Lower lobe of right lung (tissue), 2 donors: ENCODE measurements at places on chromosomes 6 and 20.
A peak's percentile ranks its signal among the peaks of the same experiment; 100 is the strongest.

- H3K36me3 ChIP-seq: no peaks in the 10 kb centered on the region
- peaks cover 9% of the 10 kb centered on the region for H3K4me1 ChIP-seq
- no peak for DNase-seq
- H3K27ac ChIP-seq: no peak overlapping the region
- H3K4me3 ChIP-seq: no peak overlapping the region
Measured at GRCh38 chr6:1821513-1822183, 211.9 kb downstream of the FOXC1 start.

GRCh38 chr6:126764104-126764503 lies 354.4 kb upstream of the RSPO3 start:
- no peaks in the 10 kb centered on the region for H3K36me3 ChIP-seq
- H3K4me1 ChIP-seq: no peaks in the 10 kb centered on the region
- H3K27ac ChIP-seq: no peak overlapping the region
- DNase-seq: no peak
- H3K27me3 ChIP-seq: no peaks in the 10 kb centered on the region

DNA sequence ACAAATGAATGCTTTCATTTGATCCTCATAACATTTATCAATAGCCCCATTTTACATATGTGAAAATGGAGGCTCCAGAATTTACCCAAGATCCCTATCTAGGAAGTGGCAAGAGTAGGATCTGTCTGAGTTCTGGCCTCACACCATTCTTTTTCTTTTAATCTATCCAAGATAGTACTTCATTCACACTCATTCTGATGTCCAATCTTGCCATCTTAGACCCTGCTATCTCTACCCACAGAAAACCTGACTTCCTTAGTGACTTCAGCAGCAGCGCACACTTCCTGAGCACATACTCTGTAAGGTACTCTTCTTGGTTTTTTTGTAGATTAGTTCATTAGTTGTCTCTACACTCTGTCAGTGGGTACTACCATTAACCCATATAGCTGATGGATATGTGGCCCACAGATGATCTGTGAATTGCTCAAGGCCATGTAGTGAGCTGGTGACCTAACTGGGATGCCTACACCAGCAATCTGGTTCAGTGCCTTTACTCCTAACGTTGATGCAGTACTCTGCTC lies 36.3 kb downstream of the COX4I2 start:
- H3K4me3 ChIP-seq: no peak overlapping the region
- no peaks in the 10 kb centered on the region for H3K27me3 ChIP-seq
- H3K36me3 ChIP-seq: peaks cover 13% of the 10 kb centered on the region
- DNase-seq: no peak
- peaks cover 99% of the 10 kb centered on the region for H3K4me1 ChIP-seq
- H3K27ac ChIP-seq: peak overlapping the region; percentile 83

DNA sequence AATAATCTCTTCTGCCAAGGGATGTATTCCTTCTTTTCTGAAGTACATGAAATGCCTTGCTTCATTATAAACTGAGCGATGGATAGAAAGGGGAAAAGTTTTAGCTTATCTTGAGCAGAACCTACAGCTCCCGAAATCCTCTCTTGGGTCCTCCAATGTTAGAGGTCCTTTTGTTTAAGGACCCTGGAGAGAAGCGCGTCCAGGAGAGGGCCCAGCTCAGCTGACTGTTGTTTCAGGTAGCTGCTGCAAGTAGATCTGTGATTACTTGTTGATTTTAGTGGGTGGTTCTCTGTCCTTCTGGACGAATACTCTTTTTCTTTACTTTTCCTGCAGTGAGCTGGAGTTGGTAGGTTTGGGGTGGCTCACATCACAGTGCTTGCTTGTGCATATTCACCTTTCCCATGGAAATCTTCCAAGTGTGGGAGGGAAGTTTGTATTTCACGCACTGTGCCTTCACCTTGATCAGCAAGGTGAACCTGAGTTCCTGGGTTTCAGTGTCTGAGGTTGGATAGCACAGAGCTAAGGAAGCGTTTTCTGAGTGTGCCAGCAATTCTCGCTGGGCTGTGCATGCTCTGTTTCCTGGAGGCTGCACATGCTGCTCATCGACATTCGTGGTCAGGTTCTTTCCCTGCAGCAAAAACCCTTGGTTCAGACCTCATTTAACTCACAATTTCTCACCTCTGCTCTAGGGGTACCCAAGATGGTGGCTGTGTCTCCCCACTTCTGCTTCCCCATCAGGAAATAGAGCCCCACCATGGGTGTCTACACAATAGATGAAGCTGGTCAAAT lies 176.3 kb downstream of the JARID2 start:
- H3K4me1 ChIP-seq: peaks cover 32% of the 10 kb centered on the region
- H3K27ac ChIP-seq: no peak overlapping the region
- DNase-seq: no peak
- H3K27me3 ChIP-seq: no peaks in the 10 kb centered on the region
- H3K36me3 ChIP-seq: no peaks in the 10 kb centered on the region

- no peak overlapping the region for H3K27ac ChIP-seq
- H3K27me3 ChIP-seq: no peaks in the 10 kb centered on the region
- H3K4me1 ChIP-seq: no peaks in the 10 kb centered on the region
- H3K36me3 ChIP-seq: no peaks in the 10 kb centered on the region
Measured at GRCh38 chr6:23055523-23055922, 486.2 kb downstream of the HDGFL1 start.
